ENCODE measurements at places on chromosomes 2 and 18.

DNA sequence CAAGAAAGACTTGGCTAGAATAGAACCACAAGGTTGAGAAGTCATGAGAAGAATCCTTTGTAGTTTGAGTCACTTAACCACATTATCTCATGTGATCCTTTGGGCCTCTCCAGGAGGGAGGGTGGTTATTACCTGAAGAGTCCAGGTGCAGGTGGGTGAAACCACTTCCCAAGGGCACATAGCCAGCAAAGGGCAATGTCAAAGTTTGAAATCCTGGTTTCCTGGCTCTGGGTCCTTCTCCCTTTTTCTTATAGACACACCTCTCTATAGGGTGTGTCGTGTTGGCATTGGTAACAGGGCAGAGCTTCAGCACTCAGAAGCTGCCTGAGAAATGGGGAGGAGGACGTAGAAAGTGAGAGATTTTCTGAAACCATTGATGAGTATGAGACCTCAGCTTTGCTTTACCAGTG lies 137.9 kb downstream of the MGAT5 start:
- DNase-seq, result no peak

GRCh38 chr2:68414876-68415275 lies 49.8 kb downstream of the PLEK start:
- no peak for DNase-seq

GRCh38 chr18:48599391-48599790 lies 60.6 kb downstream of the CTIF start:
- no peak for DNase-seq

DNA sequence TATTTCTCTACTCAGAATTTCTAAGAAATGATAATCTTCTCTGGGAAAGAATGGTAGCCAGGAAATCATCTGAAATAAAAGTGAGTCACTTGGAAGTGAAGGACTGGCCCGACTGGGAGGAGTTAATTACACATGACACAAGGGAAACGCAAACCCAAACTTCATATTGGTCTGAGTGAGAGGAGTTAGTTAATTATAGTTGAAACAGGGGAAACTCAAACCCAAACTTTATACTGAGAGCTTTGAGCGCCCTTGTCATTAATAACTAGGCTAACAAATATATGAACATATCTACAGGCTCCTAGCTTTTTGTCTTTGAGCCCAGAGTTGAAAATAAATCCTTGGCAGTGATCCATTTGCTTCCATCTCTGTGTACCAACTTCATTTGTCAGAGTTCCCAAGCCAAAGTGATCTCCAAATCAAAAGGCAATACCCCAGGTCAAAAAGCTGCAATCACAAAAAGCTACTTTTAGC lies 187.8 kb upstream of the COL3A1 start:
- DNase-seq, result no peak

DNA sequence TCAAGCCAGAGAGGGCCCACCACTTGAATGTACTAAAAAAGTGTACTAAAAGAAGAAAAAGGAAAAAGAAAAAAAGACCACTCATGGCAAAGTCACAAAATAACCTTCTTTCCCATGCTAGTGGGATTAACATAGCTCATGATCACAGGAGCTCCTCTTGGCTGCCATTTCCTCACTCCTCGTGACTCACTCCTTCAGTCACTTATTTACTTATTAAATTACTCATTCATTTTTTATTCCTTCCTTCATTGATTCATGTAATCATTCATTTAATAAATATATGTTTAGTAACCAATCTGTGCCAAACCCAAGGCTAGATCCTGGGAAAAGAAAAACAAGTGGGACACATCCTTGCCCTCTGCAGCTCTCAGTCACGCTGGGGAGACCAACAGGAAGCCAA lies 300.5 kb downstream of the INSIG2 start:
- no peak for DNase-seq

DNA sequence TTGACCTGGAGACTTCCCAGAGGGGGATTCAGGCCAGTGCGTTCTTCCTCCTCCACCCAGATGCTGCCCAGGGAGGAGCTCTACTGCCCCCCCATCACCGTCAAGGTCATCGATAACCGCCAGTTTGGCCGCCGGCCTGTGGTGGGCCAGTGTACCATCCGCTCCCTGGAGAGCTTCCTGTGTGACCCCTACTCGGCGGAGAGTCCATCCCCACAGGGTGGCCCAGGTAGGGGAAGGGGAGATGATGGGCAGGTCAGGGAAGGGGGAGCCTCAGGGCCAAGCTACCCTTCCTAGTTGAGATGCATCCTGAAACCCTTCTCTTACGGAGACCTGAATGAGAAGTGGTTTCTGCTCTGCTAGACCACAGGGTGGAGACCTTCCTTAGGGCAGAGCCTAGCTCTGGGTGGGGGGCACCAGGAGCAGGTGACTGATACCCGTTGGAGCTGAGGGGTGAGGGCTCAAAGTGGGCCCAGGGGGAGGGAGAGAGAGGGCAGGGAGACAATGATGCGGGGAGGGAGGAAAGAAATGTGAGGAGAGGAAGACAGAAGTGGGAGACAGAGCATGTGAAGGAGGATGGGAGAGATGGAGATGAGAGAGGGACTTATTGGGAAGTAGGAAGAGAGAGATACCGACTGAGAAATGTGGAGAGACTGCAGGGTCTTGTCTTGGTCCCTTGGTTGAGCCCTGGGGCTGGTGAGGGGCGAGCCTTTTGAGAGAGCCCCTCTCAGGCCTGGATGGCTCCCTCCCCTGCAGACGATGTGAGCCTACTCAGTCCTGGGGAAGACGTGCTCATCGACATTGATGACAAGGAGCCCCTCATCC lies 159.4 kb downstream of the DYSF start:
- DNase-seq, result no peak

GRCh38 chr2:146131048-146131447 lies 1611.1 kb upstream of the ZEB2 start:
- DNase-seq, result no peak

DNA sequence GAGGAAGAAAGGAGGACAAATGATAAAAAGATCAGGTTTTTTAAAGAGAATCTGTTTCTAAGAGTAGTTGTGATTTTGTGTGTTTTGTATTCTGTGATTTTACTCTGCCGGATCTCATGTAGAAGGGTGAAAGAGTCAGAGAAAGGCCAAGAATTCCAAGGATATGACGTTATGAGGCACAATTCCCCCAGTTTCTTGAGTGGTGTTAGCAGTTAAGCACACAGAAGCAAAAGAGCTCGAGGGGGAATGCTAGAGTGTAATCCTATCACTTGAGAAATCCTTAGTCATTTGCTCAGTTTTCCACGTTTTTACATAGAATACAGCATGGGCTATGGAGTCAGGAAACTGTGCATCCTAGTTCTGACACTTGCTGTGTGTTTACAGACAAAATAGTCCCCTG lies 34.8 kb downstream of the METTL4 start:
- DNase-seq, result no peak

GRCh38 chr2:237279012-237279768 lies 134.8 kb downstream of the COL6A3 start:
- DNase-seq, result no peak

DNA sequence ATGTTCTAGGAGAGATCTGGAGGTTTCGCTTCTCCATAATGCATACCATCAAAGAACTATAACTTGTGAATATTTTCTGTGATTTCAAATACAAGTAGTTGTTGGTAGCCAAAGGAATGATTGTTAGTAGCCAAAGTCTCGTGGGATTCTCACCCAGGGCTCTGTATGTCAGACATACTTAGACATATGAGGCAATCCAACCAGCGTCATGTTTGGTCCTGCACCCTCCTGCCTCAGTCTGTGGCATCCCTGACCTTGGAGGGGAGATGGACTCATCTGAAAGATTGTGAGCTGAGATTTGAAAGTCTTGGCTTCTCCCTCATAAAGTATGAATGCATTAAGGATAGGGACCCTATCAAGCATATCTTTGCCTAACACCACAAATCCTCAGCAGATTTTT lies 81.2 kb downstream of the CTIF start:
- no peak for DNase-seq

- no peak for DNase-seq
These were observed 2.1 kb downstream of the TEX51 start for GRCh38 chr2:126900646-126901319.

- DNase-seq, result no peak
These were observed 37.0 kb upstream of the DPP10 start for GRCh38 chr2:114405247-114406116.

GRCh38 chr2:29951576-29951975 lies 30.2 kb upstream of the ALK start:
- no peak for DNase-seq
